ENCODE measurements at places on chromosomes 1 and 21.

- no peak for ATAC-seq
These were observed 9.1 kb downstream of the ADGRL2 start for GRCh38 chr1:81809808-81810207.

DNA sequence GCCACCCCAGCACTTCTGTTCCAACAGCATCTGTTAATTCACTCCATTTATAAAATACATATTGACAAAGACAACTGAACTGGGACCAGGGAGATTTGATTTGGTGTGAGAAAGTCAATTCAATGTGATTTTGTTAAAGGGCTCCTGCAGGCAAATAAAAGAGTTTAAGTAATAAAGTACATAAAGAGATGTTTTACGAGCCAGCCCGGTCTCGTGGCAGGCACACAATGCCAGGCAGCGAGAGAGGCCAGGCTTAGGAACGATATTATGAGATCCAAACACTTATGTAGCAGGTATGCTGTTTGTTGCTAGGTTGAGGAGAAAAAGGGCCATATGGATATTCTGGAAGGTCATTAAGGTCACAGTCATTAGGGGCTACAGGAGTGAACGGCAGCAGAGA lies 227.1 kb downstream of the KCTD3 start:
- no peak for ATAC-seq

DNA sequence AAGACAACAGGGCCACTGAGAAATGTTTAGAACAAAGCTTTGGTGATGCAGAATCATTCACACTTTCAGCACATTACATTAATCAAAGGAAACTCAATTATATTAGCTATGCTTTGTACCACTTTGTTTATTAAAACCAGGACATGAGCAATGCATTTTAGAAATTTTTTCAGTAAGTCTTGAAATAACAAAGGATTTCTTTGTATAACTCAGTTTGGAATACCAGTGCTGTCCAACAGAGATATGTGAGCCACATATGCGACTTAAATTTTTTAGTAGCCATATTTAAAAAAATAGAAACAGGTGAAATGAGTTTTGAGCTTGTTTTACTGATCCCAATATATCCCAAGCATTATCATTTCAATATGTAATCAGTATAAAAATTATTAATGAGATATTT lies 18.8 kb upstream of the F3 start:
- ATAC-seq, result no peak

DNA sequence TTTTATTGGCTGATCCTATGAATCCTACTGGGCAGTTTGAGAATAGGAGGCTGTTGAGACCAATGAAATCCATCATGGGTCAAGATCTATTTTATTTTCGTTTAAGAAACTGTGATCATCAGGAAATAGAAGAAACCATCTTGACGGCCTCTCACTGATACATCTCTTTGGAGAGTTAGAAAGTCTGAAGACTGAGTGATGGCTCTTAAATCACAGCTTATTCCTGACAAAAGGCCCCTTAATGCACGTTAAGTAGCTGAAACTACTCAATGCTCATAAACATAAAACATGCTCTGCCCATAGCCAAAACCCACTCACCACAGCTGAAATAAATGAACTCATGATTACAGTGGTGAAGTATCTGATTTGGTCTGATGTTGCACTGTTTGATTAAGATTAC lies 784.5 kb upstream of the NEGR1 start:
- no peak for ATAC-seq

DNA sequence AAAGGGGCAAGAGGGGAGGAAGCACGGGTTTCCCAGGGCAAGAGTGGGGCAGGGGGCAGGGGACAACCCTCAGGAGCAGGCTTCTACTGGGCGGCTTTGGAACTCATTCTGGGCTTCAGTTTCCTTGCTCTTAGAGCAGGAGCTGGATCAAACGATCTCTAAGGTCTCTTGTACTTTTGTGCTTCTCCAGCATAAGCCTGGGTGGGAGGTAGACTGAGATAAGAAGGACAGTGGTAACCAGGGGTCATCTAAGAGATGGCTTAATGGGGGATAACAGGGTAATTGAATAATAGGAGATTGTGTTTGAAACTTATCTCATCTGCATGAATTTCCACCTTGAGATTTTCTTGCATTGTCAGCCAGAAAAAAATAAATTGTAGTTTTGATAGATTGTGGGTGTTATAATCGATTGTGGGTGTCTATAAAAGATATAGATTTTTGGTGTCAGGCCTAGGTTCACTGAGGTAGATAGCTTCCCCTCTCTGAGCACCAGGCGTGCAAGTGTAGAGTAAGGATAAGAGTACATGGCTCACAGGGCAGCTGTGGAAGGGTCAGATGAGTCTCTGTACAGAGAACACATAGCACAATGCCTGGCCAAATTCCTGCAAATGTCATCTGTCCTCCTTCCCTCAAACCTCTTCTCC lies 68.0 kb downstream of the CD58 start:
- ATAC-seq, result no peak

- ATAC-seq, result no peak
These were observed 7.5 kb upstream of the SOX13 start for GRCh38 chr1:204065174-204065985.
